ENCODE measurements at places on chromosomes 4 and X.

- DNase-seq = no peak
These were observed 48.0 kb upstream of the NDST3 start for GRCh38 chr4:117986321-117986720.

DNA sequence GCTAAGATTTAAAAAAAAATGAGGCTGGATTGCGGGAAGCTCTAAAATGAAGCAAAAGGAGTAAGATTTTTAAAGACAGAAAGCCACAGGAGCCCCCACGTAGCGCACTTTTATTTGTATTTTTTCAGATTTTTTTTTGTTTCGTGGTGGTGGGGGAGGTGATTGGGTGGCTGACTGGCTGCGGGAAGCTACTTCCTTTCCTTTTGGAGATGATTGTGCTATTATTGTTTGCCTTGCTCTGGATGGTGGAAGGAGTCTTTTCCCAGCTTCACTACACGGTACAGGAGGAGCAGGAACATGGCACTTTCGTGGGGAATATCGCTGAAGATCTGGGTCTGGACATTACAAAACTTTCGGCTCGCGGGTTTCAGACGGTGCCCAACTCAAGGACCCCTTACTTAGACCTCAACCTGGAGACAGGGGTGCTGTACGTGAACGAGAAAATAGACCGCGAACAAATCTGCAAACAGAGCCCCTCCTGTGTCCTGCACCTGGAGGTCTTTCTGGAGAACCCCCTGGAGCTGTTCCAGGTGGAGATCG is 908 bp downstream of the PCDH10 start:
- DNase-seq = no peak

- no peak for DNase-seq
These were observed 33.1 kb downstream of the MSL3 start for GRCh38 chrX:11791090-11791489.

- DNase-seq = no peak
These were observed 12.8 kb upstream of the SCARB2 start for GRCh38 chr4:76226418-76226817.

- no peak for DNase-seq
These were observed 271.8 kb downstream of the FBXW7 start for GRCh38 chr4:152264106-152264505.

DNA sequence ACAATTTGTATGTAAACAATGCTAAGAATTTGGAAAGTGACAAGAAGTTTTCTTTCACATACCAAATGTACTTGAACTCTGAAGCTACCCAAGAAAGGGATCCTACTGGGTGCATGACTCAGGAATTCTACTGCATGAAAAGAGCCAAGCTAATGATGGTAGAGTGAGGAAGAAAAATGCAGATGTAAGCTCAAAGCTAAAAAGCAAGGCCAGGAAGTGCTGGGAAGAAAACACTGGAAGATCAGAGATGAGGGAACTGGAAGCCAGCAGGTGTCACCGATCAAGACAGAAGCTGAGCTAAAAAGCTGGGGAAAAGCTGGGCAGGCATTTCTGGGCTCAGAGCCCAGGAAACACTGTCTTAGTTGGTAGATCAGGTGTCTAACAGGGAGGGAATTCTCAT is 449.1 kb downstream of the NKX6-1 start:
- no peak for DNase-seq

GRCh38 chr4:72442147-72442546 is 126.9 kb downstream of the ADAMTS3 start:
- no peak for DNase-seq

GRCh38 chrX:132077414-132077813 is 50.4 kb downstream of the FRMD7 start:
- DNase-seq = no peak

GRCh38 chr4:102585329-102585728 is 84.2 kb downstream of the NFKB1 start:
- DNase-seq = no peak

DNA sequence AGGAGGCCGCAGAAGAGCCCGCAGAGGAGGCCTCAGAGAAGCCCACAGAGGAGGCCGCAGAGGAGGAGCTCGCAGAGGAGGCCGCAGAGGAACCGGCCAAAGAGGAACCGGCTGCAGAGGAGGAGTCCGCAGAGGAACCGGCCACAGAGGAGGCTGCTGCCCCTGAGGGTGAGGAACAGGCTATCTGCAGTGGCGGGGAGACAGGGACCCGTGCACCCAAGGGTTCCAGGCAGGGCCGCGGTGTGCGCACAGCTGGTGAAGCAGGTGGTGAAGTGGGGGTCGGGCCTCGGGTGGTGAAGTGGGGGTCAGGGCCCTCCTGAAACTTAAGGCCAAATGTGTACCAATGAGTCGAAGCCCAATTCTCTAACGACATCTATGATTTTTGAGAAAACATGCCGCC is 1.1 kb downstream of the CT47C1 start:
- no peak for DNase-seq

DNA sequence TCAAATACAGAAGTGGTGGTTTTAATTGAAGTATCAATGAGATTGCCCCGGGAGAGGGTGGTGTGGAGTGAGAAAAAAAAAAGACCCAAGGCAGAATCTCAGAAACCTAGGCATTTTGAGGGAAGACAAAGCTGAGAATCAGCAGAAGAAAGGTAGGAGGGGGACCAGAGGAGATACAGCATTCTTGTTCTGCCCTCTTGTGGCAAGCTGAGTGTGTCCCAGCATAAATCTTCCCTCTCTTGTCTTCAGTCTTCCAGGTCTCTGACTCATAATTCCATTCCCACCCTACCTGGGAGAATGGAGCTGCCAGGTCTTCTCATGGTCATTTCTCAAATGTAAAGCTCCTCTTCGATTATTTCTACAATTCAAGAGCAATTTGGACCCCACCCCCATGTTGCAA is 32.7 kb upstream of the MAGED1 start:
- no peak for DNase-seq

- DNase-seq = no peak
These were observed 33.5 kb downstream of the HPF1 start for GRCh38 chr4:169724260-169724659.

DNA sequence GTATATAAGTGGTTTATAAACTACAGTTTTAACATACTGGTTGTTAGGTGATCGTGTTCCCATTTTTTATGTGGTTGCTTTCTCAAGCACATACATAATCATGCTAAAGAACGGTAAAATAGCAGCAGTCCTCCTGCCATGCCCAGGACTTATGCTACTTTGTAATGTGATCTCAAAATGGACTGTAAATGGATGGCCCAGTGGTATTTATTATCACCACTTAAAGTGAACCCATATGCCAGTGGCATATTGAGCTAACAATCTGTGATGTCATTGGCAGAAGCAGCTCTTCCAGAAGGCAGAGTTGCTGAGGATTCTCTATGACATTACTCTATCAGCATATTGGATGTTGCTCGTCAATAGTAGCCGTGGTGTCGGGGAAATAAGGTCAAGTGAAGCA is 28.6 kb downstream of the ANK2 start:
- DNase-seq = no peak

DNA sequence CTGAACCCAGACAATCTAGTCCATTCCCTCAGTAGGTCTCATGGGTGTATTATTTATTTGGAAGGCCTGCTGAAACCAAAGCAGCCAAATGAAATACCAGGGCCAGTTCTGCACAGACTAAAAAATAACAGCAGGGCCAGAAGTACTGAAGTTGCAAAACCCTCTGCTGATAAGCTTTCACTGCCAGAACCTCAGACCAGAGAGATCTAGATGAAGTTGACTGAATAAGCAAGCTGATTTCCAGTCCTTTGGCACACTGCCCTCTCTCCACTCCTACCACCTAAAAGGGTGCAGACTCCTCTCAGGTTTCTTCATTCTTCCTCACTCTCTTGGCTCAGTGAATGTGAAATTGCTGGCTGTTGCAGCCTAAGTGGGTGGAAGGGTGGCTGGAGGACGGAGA is 276.7 kb upstream of the KLF3 start:
- DNase-seq = no peak

- DNase-seq = no peak
These were observed 54.0 kb upstream of the C4orf54 start for GRCh38 chr4:99711657-99712056.

GRCh38 chr4:4641254-4641653 is 99.4 kb upstream of the STX18 start:
- DNase-seq = no peak

DNA sequence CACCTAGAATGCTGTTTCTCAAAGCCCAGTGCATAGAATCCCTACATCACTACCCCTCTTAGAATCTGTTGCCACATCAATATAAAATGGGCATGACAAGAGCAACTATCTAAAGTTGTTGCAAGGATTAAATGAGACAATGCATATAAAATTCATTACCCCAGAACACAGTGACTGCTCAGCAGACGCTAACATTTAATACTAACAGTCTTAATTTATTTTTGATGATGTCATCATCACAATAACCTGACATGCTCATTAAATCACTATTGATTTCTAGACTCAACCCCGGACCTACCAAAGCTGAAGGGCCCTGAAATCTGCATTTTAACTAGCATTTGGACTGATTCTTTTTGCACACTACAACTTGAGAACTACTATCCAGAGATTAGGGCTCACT is 3.9 kb downstream of the ARSJ start:
- no peak for DNase-seq

- no peak for DNase-seq
These were observed 1.3 kb downstream of the NCAPG start for GRCh38 chr4:17812125-17812524.

Data from spleen (tissue), 13 donors.